ENCODE measurements at places on chromosomes 3 and 15. TPM values are rescaled to one million over a fixed set of nuclear protein-coding genes. Genes with fewer than 3 reads are reported as not detected.

Gene TEX55
- not detected for total RNA-seq

Gene THRB
- 0.22 TPM for total RNA-seq

Gene ATP8B4
- total RNA-seq, result 0.30 TPM

Gene ROBO2
- total RNA-seq, result 17.5 TPM

Gene LCMT2
- 14.3 TPM for total RNA-seq

Gene ACTR8
- total RNA-seq, result 26.9 TPM

Gene GOLGA6L9
- total RNA-seq, result 3.8 TPM
